ENCODE measurements at places on chromosomes 12 and 14.

- DNase-seq = no peak
These were observed 108.6 kb upstream of the TTC7B start for GRCh38 chr14:90924621-90925340.

DNA sequence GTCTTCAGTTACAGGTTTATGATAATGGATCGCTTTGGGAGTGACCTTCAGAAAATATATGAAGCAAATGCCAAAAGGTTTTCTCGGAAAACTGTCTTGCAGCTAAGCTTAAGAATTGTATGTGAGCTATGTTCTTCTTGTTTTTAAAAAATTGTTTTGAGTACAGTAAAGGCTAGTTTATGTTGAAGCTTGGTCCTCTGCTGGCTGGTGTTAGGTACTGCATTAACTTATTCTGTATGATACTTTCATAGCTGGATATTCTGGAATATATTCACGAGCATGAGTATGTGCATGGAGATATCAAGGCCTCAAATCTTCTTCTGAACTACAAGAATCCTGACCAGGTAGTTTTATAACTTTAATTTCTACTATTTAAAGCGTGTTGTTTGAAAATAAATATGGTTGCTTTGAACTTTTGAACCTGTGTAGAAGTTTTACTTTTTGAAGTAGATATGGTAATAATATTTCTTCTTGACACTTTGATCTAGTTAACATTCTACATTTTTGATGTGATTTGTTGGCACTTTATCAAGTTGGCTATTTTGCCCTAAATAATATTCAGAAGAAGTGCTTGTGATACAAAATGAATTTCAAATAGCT lies 55.7 kb downstream of the VRK1 start:
- DNase-seq = no peak

GRCh38 chr12:49903700-49904423 lies at the start of gene FAIM2:
Gene FAIM2, minus strand, starts transcription at chr12:49903900. Its CDS starts 108 bp downstream, at chr12:49903792.
- no peak for DNase-seq

DNA sequence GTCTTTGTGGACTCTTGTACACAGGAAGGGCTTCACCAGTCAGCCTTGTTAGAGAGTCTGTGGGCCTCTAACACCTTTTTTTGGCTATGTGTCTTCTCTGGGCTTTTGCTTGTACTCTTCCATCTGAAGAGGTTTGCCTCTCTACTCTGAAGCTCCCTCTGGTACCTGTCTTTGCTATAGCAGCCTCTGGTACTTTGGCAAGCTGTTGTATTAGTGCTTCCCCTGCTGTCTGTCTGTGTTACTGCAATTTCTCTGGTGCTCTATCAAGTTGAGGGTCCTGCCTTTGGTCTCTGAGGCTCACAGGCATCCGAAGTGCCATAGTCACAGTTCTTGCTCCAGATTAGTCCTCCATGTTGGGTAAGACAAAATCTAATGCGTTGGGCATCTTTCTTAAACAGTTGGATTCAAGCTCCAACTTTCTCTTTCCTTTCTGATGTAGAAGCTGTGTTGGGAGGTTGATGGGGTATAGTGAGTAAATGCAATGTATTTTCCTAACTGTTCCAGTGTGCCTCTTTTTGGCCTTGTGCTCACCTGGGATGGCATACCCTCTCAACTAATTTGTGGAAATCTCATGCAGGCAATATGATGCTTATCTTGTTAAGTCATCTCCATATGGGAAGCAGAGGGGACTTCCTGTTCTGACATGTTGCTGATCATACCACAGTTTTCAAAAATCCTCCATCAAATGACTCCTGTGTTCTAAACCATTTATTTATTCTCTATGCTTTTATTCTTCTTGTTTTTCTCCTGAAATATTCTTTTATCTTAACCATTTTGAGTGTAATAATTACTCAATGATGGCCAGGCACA lies 88.8 kb downstream of the ATF7IP start:
- DNase-seq = no peak

GRCh38 chr14:28608851-28609828 lies 157.4 kb upstream of the FOXG1 start:
- peak; percentile 72 for DNase-seq

DNA sequence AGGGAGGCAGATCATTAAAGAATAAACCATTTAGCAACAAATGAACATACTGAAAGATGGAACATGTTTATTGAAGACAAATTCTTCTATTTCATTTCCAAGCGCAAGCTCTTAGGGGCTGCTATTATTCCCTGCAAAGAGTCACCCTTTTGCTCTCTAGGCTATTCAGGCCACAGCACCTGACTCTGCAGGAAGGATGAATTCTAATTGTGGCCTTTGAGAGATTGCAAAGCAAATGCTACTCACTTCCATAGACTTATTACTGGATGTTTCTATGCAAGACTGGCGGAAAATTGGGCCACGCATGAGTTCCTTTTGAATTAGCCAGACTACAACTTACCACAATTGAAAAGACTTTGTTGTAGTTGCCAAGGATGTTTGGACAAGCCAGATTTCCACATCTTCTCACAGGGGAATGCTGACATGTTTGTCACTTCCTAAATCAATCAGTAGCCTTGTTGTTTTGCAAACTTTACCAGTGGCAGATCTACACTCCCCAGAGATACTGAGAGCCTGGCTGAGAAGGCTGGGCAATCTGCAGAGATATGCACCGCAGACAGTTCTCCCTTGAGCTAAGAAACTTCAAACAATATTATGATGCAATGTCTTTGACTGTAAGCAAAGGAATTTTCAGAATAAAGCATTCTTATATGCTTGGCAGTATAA lies 334.3 kb upstream of the SYT1 start:
- DNase-seq = no peak

DNA sequence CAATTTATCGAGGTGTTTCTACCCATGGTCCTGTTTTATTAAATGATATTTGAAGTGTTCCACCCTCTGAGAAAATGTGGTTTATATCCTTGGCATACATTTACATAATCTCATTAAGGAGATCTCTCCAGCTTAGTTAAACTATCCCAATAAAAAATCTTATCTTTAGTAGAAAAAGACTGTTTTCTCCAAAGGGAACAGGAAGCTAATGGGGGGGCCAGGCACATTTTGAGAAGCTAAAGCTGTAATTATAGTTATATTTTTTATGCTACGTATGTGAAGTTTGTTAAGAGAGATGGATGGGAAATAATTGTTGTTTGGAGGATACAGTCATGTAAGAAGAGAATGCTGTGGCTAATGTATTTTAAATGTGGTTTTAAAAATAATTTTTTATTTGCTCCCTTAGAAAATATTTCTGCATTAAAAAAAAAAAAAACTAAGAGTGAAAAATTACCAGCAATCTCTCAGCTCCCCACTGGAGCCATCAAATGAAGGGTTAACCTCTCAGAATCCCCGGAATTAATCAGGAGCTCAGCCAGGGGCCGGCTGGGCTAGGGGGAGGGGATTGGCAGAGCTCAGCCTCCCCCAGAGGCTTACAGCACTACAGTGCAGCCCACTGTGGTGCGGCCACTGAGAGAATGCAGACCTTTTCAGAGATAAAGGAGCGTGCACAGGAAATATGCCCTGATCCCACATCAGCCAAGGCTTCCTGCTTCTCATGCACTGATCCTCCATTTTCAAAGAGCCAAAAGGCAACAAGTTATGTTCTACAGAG lies 185.8 kb downstream of the EGLN3 start:
- no peak for DNase-seq

GRCh38 chr14:90682615-90683014 lies 133.6 kb downstream of the TTC7B start:
- no peak for DNase-seq

GRCh38 chr12:132359971-132360370 lies 30.6 kb upstream of the GALNT9 start:
- no peak for DNase-seq

DNA sequence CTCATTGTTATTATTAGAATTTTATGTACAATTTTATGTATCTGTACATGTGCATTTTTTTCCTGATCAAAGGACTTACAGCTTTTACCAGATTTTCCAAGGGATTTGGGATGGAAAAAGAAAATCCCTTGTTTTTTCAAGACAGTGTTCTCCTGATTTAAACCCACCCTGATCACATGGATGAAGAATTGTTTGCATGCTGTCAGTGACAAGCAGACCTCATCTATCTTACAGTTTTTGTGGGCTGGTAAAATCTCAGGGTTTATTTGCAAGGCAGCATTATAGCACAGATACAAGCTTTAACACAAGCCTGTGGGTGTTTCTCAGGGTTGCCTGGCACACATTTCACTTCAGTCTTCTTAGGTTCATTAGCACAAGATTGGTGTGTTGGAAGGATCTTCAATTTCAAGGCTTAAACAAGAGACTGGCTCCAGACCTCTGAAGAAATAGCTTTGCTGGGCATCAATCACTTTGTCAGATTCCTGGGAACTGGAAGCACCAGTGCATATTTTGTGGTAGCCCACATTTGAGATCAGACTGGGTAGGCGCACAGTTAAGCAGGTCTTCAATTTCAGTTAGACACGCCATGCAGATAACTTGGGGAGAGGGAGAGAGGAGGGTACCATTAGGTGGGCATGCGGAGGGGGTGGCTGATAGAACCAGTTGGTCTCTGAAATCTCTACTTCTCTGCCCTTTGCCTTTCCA lies 118.0 kb downstream of the TBX5 start:
- no peak for DNase-seq

GRCh38 chr14:53545217-53545616 lies 392.1 kb upstream of the DDHD1 start:
- no peak for DNase-seq

- DNase-seq = no peak
These were observed 261.5 kb downstream of the PCNX1 start for GRCh38 chr14:71168564-71169427.

DNA sequence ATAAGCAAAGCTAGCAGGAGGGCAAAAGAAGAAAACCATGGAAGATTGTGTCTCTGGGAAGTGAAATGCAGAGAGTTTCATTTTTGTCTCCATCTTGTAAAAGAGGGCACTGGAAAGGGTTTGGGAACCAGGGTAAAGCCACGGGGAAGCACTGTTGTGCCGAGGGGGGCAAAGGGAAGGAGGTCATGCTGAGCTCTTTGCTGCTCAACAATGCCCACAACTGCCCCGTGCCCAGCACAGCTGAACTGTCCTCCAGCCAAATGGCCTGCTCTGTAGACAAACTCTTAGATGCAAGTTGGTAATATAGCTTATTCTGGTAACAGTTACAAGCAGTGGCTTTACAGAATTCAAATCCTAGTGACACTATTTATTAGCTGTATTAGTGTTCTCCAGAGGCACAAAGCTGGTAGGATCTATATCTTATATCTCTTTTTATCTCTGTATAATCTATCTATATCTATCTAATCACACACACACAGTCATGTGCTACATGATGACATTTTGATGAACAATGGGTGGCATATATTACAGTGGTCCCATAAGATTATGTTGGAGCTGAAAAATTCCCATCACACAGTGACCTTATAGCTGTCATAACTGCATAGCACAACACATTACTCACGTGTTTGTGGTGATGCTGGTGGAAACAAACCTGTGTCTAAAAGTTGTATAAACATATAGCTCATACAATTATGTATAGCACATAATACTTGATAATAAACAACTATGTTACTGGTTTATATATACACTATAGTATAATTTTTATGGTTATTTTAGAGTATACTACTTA lies 203.4 kb upstream of the DDHD1 start:
- no peak for DNase-seq

DNA sequence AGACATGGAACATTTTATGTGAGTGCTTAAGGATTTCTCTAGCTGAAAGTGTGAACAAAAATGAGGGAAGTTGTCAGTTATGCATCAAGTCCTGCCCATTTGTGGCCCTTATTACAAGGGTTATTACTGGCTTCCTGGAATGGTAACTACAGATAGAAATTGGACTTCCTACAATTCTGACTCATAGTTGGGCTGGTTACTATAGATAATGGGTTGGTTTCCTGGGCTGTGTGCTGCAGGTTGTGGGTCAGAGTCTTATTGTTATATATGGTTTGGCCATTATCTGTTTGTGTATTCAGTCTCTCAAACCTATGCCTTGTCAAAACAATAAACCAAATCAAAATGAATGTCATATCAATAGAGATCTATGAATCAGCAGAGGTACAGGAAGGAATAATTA lies 313.7 kb downstream of the ADAMTS20 start:
- DNase-seq = no peak

DNA sequence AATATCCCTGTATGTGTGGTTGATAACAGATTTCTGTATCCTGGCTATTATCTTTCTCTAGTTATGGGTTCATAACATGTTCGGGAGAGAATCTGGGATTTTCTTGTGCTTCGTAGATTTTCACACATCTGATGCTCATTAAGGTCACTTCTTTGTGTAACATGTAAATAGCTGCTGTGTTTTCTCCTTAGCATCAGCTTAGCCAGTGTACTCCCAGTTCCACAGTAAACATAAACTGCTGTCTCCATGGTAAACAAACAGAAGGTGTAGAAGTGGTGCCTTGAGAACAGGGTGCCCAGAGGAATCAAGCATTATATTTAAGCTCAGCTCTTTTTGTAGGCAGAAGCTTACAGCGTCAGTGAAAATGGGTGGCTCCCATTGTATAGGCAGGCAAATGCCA lies 88.0 kb downstream of the ANO6 start:
- DNase-seq = no peak

Data from pancreas (tissue), 10 donors.